ENCODE measurements at places on chromosomes 2 and 18.

- DNase-seq = no peak
These were observed 32.3 kb upstream of the IMPA2 start for GRCh38 chr18:11948852-11949523.

DNA sequence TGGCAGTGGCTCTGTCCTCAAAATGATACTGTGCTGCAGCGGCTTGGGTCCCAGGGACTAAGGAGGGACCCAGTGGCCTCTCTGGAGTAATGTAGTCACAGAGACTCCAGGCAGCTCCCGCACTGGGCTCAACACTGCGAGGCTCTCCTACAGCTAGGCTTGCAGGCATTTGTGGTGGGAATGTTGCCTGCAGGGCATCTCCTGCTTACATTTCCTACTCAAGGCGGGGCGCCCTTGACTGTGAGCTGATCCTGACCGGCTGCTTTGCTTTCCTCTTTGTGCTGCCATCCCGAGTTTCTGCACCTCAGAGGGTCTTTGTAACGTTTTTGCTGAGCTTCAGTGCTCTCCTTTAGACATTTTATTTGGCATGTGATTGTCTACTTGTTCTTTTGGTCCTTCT, 177.4 kb upstream of the FN1 start:
- no peak for DNase-seq

DNA sequence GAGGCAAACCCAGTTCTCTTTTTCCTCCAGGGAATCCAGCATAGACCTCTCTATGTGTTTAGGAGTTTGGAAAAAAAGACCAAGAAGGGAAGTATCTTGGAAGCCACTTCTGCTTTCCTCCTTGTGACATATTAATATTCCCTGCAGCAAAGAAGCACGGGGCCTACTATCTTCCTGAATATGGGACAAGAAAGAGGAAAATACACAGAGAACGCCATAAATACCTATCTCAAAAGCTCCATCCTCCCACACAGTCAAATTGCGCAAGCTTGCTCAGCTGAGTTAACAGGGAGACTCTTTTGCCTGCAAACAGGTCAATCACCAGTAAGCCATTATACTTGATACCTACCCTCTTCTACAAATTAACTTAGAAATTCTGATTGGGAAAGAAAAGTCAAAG, 16.7 kb upstream of the RAPH1 start:
- no peak for DNase-seq

GRCh38 chr2:101111917-101112771, 39.0 kb downstream of the TBC1D8 start:
- no peak for DNase-seq
